CD4-positive, CD25-positive, alpha-beta regulatory T cell (primary cell): ENCODE measurements at places on chromosomes 7 and 10. TPM values are rescaled to one million over a fixed set of nuclear protein-coding genes. Genes with fewer than 3 reads are reported as not detected.

DNA sequence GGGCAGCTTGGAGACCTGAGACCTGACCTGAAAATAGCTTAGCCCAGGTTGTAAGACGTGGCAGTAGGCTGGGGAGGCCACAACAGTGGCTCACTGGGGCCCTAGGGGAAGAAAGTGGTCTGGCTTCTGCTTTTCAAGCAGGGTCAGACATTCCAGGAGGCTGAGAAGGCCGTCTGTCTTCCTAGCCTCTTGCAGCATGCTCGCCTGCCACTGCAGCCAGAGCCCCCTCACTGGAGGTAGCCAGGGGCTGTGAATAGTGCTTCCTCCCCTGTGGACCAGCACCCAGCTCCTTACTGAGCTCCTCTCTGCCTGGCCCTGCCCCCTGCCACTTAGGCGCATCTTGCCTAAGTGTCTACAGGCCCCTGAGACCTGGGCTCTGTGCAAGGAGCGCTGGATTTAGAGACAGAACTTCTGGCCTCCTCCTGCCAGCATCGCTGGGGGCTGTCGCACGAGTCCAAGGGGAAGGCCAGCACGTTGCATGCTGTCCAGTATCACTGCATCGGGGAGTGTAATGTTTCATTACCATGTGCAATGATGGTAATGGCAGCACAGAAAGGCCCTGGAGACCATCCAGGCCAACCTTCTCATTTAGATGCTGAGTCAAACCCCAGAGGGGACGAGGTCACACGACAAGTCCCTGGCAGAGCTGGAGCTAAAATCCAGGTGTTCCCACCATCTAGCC lies 12.7 kb downstream of the ZMIZ1 start:
- no peak for DNase-seq

DNA sequence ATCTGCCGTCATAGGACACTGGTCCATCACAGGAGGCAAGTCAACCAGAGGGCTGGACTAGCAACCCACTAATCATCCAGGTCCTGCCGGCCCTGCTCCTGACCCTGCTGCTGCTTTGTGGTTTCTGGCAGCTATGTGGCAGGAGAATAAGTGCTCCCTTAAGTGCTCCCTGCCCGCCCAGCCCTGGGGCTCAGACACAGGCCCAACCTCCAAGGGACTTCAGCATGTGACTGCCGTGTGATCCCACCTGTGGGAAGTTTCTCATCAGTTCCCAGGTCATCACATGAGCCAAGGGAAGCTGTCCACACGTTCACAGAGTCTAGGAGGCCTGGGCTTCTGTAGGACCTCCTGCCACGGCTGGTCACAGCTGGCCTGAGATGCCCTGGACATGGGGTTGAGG lies 34.2 kb upstream of the ZNF488 start:
- DNase-seq = no peak

DNA sequence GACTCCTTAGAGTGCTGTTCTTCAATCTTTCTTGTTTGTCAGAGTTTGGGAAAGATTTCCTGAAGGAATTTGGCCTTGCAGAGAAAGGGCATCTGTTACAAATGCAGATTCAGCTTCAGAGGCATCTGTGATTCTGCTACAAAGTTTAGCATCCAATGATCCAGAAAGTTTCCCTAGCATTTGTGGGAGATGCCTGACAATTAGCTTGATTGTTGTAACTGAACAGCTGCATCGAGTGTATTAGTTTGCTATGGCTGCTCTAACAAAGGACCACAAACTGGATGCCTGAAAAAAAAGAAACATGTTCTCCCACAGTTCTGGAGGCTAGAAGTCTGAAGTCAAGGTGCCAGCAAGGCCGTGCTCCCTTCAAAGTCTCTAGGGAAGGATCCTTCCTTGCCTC lies 365.1 kb downstream of the GRID1 start:
- DNase-seq = no peak

- DNase-seq = no peak
Observed at GRCh38 chr7:157596881-157597280, 260.1 kb downstream of the DNAJB6 start.

APBB1IP gene
- 86.4 TPM for total RNA-seq
